DMS 273 treated with DMSO at 0.1 percent for 48 hours (cell line): ENCODE measurements at places on chromosomes 1 and 21.

DNA sequence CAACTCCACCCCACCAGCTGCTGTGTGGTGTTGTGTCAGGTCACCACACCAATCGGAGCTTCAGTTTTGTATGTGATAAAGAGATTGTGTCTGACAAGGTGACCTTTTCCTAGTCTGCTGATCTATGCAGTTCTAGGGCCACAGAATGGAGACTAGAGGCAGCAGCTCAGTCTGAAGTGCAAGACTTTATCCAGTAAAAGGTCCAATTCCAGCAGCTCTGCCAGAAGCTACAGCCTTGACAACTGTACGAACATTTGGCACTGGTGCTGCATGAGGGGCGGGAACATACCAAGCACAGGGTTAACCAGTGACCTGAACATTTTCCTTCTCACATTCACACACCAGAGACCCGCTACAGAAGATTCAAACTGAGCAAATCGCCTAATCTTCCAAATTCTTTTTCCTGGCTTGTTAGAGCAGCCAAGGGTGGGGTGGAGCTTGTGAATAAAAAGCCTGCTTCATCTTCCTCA is 9.3 kb downstream of the FMO1 start:
- DNase-seq = no peak

GRCh38 chr1:162218546-162218945 is 149.1 kb downstream of the NOS1AP start:
- no peak for DNase-seq

- DNase-seq = no peak
Observed at GRCh38 chr1:78855258-78855657, 151.3 kb downstream of the ADGRL4 start.

- DNase-seq = no peak
Observed at GRCh38 chr1:7528386-7529198, 242.5 kb upstream of the VAMP3 start.

- DNase-seq = no peak
Observed at GRCh38 chr21:45423201-45423955, 18.4 kb downstream of the COL18A1 start.

DNA sequence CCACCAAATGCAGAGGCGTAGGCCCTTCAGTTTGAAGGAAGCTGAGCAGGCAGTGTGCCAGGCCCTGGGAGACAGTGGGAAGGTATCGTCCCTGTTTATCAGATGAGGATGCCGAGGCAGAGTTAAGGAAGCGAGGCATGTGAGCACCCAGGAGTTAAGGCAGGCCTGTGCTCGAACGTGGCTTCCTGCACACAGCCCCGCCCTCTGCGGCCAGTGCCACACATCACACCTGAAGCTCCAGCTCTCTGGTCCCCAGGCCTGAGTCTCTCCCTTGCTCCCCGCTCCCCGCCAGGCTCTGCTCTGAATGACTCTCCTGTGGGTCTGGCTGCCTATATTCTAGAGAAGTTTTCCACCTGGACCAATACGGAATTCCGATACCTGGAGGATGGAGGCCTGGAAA is 32.1 kb downstream of the EPHX1 start:
- no peak for DNase-seq

DNA sequence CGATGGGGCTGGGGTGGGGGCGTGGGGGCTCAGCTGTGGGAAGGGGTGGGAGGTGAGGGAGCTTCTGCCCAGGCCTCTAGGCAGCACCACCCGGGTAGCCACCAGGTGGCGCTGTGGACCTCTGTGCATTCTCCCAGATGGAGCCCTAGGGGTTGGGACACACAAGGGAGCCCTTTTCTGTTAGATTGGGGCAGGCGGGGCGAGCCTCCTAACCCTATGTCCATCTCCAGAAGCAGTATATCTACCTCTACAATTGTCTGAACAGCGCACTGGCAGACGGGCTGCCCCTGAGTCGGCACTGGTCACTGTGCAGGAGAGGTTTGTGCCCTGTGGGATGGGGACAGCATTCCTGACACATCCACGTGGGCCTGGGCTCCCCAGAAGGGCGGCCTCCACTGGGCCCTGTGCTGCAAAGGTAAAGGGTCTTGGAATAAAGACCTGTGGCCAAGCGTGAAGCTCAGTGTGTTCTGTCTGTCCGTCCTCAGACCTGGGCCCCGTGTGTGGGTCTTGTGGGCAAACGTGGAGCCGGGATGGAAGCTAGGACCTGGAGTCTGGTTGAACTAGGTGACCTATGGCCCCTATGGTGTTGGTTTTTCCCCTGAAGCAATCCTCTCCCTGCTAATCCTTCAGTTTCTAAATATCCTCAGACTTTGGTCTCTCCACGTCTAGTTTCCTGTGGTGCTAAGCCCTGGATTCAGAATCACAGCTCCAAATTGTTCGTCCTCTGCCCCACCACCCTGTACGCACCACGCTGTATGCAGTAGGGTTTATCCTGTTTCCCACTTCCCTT is 4.4 kb upstream of the LGR6 start:
- DNase-seq = peak; percentile 25

GRCh38 chr1:54940042-54940441 is 40.4 kb upstream of the TMEM61 start:
- no peak for DNase-seq

GRCh38 chr1:186887203-186887602 is 58.5 kb downstream of the PLA2G4A start:
- DNase-seq = no peak

GRCh38 chr1:156504438-156504813 is 3.9 kb upstream of the MEF2D start:
- DNase-seq = no peak

DNA sequence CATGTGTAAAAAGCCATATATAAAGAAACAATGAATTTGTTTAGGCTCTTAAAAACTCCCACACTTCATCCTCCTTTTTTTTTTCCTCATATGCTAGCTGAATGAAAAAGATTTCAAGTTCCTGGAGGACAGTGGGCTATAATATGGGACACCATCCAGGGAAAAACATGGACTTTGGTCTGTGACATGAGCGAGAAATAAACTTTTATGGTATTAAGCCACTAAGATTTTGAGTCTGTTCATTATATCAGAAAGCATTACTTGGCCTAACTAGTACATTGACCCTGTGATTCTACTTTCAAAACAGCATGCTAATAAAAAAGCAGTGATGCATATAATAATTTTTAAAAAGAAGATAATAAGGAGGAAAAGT is 392.3 kb upstream of the CAMK1G start:
- no peak for DNase-seq

DNA sequence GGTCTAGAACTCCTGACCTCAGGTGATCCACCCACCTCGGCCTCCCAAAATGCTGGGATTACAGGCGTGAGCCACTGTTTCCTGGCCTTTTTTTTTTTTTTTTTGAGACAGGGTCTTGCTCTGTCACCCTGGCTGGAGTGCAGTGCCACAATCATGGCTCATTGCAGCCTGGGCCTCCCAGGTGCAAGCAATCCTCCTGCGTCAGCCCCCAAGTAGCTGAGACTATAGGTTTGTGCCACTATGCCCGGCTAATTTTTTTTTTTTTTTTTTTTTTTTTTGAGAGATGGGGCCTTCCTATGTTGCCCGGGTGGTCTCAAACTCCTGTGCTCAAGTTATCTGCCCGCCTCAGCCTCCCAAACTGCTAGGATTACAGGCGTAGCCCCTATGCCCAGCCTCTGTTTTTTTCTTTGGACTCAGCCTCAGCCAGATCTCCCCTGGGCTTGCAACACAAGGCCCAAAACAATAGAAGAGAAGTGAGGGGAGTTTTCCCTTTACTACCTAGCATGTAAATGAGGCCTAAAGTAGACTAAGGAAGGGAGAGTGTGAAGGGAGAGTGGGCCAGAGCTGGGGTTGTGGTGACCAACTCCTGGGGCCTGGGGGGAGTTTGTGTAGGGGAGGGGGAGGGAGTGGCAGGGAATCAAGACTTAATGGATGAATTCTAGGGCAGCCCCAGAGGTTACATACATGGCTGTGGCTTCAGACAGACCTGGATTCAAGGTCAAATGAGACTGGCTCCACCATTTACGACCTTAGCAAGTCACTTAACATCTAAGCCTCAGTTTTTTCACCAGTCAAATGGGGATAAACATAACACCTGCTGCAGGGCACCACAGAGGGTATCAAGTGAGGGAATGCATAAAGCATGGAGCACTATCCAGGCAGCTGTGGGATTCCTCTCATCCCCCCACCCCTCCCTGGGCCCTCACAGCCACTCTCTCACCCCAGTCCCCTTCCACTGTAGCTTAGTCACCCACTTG is 1.6 kb upstream of the CD52 start:
- DNase-seq = no peak

GRCh38 chr1:31460027-31460426 is 47.0 kb downstream of the SERINC2 start:
- DNase-seq = no peak

- DNase-seq = no peak
Observed at GRCh38 chr21:38915546-38915945, 109.8 kb downstream of the ETS2 start.

DNA sequence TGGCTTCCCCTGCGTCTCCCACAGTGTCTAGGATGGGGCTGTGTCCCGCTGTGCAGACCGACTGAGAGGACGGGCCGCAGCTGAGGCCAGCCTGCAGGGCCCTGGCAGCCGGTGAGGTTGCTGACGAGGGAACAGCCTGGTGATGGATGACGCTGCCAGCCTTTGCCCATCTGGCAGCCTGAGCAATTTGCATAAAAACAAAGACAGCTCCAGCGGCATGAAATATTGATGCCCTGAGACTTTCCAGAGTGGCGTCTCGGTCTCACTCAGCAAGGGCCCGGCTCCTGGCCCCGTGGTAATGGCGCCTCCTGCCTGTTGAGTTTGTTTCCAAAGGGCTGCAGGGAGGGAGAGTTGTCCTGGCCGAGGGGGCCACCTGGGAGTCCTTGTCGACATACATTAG is 19.1 kb upstream of the KCNA10 start:
- peak; percentile 85 for DNase-seq

- DNase-seq = peak; percentile 44
Observed at GRCh38 chr1:183622884-183623785, 12.4 kb downstream of the ARPC5 start.

- no peak for DNase-seq
Observed at GRCh38 chr1:20386323-20387081, 95.8 kb downstream of the VWA5B1 start.

DNA sequence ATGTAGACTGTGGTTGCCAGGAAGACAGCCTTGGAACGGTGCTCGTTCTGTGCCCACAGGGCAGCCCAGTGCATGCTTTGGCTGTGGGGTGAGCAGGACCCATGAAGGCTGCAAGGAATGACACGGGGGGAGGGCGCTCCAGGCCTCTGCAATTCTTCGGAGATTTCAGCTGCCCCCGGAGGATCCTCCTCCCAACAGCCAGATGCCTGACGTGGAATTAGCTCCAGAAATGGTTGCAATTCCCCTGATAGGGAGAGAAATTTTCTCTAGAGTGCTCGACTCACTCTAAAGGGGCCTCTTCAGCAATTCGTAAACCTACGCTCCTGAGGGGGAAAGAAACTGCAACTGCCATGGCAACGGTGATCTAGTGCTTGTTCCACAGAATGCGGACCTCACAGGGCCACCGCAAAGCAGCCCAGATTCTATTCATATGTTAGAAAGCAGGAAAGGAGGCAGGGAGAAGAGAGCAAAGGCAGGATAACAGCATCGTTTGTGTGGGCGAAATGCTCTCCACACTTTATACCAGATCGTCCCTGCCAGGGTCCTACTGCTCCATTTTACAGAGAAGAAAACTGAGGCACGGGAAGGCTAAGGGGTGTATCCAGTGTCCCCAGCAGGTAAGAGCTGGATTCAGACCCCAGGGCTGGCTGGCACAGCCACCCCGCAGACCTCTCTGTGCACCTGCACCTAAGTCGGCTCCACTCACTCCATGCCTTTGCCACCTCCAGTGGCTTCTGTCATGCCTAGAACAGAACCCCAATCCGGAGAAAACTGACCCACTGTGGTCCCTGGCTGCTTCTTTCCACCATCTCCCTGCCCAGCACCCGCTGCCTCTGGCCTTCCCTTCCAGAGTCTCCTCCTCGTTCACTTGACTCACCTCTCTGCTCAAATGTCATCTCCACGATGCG is 11.9 kb upstream of the PDE9A start:
- no peak for DNase-seq

GRCh38 chr1:77475641-77476040 is 193.8 kb downstream of the AK5 start:
- DNase-seq = no peak

DNA sequence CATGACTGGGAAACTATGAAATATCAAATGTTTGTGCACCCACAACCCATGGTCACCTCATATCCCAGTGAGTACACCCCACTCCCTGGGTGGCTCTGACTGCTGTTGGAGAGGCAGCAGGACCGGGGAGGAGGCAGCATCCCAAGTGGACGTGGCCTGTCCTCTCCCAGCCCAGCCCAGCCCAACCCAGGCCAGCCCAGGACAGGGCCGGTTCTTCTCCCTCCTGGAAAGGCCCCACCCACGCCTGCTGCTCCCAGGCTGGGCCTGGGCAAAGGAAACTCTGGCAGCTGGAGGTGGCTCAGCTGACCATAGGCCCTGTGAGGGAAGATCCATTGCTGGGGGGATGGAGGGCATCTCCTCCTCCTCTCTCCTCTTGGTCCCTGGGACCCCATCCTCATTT is 19.1 kb downstream of the MATN1 start:
- no peak for DNase-seq

- DNase-seq = no peak
Observed at GRCh38 chr1:28370239-28371009, 884 bp downstream of the PHACTR4 start.

GRCh38 chr1:73801912-73802429 is 396.0 kb downstream of the LRRIQ3 start:
- no peak for DNase-seq

GRCh38 chr1:30907481-30908315 is 860 bp downstream of the SDC3 start:
- no peak for DNase-seq

DNA sequence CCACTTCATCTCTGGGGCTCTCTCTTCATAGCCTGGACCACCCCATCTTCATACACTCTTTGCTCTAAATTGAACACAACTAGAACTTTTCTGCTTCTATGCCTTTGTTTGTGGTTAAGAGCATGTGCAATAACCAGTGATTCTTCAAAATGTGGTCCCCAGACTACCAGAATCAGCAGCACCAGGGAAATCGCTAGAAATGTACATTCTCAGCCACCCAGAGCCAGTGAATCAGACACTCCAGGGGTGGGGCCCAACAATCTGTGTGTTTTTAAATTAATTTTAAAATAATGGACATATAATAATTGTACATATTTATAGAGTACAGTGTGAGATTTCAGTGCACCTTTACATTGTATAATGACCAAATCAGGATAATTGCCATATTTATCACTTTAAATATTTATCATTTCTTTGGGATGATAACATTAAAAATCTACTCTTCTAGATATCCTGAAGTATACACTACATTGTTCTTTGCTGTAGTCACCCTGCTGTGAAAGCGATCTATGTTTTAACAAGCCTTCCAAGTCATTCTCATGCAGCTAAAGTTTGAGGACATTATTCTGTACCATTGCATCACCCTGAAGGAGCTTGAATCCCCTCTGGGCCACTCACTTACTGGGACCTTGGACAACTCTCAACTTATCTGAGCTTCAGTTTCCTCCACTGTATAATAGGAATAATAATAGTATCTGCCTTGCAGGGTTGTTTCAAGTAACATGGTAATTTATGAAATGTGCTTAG is 10.8 kb downstream of the GRHL3 start:
- DNase-seq = no peak

- DNase-seq = peak; percentile 18
Observed at GRCh38 chr1:22790232-22791008, 79.8 kb downstream of the EPHB2 start.
